ENCODE measurements at places on chromosomes 7 and 10. TPM values are rescaled to one million over a fixed set of nuclear protein-coding genes. Genes with fewer than 3 reads are reported as not detected.

- no peak overlapping the region for H3K4me3 ChIP-seq
- no peaks in the 10 kb centered on the region for H3K4me1 ChIP-seq
- H3K27me3 ChIP-seq = no peaks in the 10 kb centered on the region
- no peaks in the 10 kb centered on the region for H3K36me3 ChIP-seq
- no peak for DNase-seq
Observed at GRCh38 chr10:2011106-2011716, 273.9 kb upstream of the ADARB2 start.

GRCh38 chr7:97973206-97973658, 16.8 kb downstream of the OCM2 start:
- peak overlapping the region; percentile 21 for H3K27ac ChIP-seq
- H3K4me1 ChIP-seq = peaks cover 7% of the 10 kb centered on the region
- H3K36me3 ChIP-seq = peaks cover 16% of the 10 kb centered on the region
- no peaks in the 10 kb centered on the region for H3K27me3 ChIP-seq

DNA sequence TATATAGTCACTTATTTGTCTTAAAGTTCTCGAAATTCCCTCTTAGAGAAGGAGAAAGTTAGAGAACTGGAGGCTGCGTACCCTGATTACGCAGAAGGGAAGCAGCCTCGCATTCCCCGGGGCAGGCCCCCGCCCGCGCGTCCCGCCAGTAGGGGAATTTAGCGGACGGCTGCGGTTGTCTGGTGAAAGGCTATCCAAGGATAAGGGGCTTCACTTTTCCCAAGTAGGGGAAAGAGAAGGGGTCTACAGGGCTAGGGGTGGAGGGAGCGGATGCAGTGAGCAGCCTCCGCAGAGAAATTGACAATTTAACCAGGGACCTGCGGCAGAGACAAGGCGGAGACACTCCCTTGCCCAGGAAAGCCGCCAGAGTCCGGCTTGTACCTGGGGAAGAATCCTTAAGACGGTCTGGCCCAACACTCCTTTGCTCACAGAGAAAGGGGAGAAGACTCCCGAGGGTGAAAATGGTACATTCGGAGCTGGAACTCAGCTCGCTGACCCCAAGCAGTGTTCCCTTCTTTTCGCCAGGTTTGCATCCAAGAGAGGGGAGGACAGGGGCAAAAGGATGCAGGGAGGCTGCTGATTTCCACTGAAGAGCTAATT, 994 bp upstream of the MAGI2 start:
- DNase-seq = no peak
- H3K27me3 ChIP-seq = peaks cover 16% of the 10 kb centered on the region
- H3K4me3 ChIP-seq = no peak overlapping the region
- peaks cover 16% of the 10 kb centered on the region for H3K4me1 ChIP-seq
- no peak overlapping the region for H3K27ac ChIP-seq

GRCh38 chr10:86056672-86057071, 309.9 kb downstream of the GRID1 start:
- no peaks in the 10 kb centered on the region for H3K4me1 ChIP-seq
- H3K36me3 ChIP-seq = no peaks in the 10 kb centered on the region
- no peak overlapping the region for H3K27ac ChIP-seq

GRCh38 chr10:18607503-18608378, 43.6 kb downstream of the NSUN6 start:
- H3K4me1 ChIP-seq = peaks cover 9% of the 10 kb centered on the region
- no peaks in the 10 kb centered on the region for H3K27me3 ChIP-seq
- H3K36me3 ChIP-seq = peaks cover 5% of the 10 kb centered on the region
- DNase-seq = peak; percentile 59
- no peak overlapping the region for H3K27ac ChIP-seq

- no peak for DNase-seq
- H3K4me3 ChIP-seq = no peak overlapping the region
- H3K27me3 ChIP-seq = no peaks in the 10 kb centered on the region
- no peak overlapping the region for H3K27ac ChIP-seq
- H3K4me1 ChIP-seq = no peaks in the 10 kb centered on the region
Observed at GRCh38 chr7:102188746-102189145, 97.9 kb upstream of the SH2B2 start.

- H3K27me3 ChIP-seq = no peaks in the 10 kb centered on the region
- H3K4me3 ChIP-seq = no peak overlapping the region
Observed at GRCh38 chr10:112615269-112615668, 168.3 kb downstream of the VTI1A start.

- peaks cover 49% of the 10 kb centered on the region for H3K27me3 ChIP-seq
- no peak overlapping the region for H3K4me3 ChIP-seq
- no peak overlapping the region for H3K27ac ChIP-seq
- DNase-seq = no peak
- no peaks in the 10 kb centered on the region for H3K36me3 ChIP-seq
Observed at GRCh38 chr7:135717693-135718092, 10.3 kb downstream of the SLC13A4 start.

DNA sequence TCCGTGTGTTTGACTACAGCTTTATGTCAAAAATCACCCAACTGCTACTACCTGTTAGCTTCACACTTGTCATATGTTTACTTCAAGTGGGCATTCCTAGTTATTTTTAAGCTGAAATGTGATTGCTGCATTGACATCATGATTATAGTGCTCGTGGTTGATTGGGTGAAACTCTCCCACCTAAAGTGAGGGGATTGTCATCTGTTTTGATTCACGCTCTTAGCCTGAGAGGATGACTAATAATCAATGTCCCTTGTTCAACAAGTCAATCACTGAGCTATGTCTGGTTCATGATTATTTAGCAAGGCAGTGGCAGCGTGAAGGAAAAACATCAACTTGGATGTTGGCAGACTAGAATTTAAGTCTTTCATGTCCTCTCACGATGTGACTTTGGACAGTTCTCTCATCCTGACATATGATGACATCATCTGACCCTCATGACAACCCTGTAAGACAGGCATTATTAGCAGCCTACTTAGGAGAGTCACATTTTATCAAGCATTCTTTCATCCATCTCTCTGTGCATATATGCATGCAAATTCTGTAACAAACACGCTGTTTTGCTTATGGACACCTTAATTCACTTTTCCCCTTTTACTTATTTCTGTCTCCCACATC, 352.6 kb upstream of the ZMIZ1 start:
- H3K27ac ChIP-seq = no peak overlapping the region
- H3K36me3 ChIP-seq = no peaks in the 10 kb centered on the region
- peaks cover 89% of the 10 kb centered on the region for H3K27me3 ChIP-seq
- H3K4me1 ChIP-seq = no peaks in the 10 kb centered on the region
- no peak overlapping the region for H3K4me3 ChIP-seq

- DNase-seq = no peak
- no peaks in the 10 kb centered on the region for H3K4me1 ChIP-seq
- H3K27ac ChIP-seq = no peak overlapping the region
- H3K27me3 ChIP-seq = no peaks in the 10 kb centered on the region
- H3K36me3 ChIP-seq = peaks cover 32% of the 10 kb centered on the region
Observed at GRCh38 chr7:128321044-128321422, 22.7 kb downstream of the RBM28 start.

- H3K27ac ChIP-seq = no peak overlapping the region
- H3K4me1 ChIP-seq = no peaks in the 10 kb centered on the region
- no peak for DNase-seq
Observed at GRCh38 chr7:69438584-69439412, 159.5 kb upstream of the AUTS2 start.

GRCh38 chr7:20330928-20331909, 519 bp downstream of the ITGB8 start:
- H3K36me3 ChIP-seq = peaks cover 78% of the 10 kb centered on the region
- DNase-seq = no peak
- H3K4me1 ChIP-seq = peaks cover 28% of the 10 kb centered on the region
- H3K27me3 ChIP-seq = no peaks in the 10 kb centered on the region
- H3K27ac ChIP-seq = peak overlapping the region; percentile 98

GRCh38 chr10:62811159-62811875, 4.8 kb downstream of the EGR2 start:
- no peak overlapping the region for H3K4me3 ChIP-seq
- H3K4me1 ChIP-seq = peaks cover 36% of the 10 kb centered on the region
- peaks cover 16% of the 10 kb centered on the region for H3K36me3 ChIP-seq
- H3K27me3 ChIP-seq = peaks cover 38% of the 10 kb centered on the region
- DNase-seq = no peak

DNA sequence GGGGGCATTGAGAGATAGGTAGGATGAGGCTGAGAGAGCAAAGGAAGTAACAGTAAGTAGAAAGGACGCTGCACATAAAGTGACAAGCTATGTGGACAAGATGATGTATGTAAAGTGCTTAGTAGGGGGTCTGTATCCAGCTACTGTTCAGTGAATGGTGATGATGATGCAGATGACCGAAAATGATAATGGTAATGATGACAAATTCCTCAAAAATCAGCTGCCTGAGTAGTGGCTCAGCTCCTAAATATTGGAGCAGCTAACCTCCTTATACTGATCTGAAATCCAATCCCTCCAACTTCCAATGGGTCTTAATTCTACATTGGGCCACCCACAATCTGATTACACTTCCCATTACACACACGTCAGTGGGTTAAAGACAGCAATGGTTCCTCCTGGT, 27.1 kb upstream of the KCNMA1 start:
- H3K4me3 ChIP-seq = no peak overlapping the region
- peaks cover 31% of the 10 kb centered on the region for H3K4me1 ChIP-seq
- DNase-seq = no peak
- H3K27me3 ChIP-seq = peaks cover 4% of the 10 kb centered on the region
- no peak overlapping the region for H3K27ac ChIP-seq

DNA sequence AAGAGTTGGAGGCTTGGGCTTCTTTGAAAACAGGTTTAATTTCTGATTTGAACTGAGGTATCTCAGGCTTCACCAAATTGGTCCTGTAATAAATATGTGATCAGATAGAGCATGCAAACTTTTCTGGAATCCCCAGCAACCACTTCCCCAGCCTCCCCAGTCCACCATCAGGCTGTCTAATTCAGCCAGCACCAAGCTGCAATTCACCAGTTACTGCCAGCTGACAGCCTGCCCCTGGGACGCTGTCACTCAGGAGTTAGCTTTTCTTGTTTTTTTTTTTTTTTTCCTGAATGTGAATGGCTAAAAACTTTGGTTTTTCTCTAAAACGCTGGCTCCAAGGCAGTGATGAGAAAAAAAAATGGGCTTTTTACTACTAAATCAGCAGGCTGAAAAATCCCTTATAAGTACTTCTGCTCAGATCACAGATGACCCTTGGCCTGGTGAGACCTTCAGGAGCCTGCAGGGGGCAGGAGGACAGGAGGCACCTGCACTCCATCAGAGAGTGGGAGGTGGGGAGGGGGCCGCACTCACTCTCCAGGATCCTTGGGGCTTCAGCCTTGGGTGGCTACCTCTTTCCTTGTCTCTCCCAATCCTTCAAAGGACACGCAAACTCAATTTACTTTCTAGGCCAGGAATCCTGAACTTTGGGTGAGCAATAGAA, 349.4 kb downstream of the GATA3 start:
- H3K4me3 ChIP-seq = peak overlapping the region; percentile 43
- H3K36me3 ChIP-seq = no peaks in the 10 kb centered on the region
- DNase-seq = peak; percentile 38

- DNase-seq = no peak
- H3K27ac ChIP-seq = no peak overlapping the region
- H3K27me3 ChIP-seq = no peaks in the 10 kb centered on the region
- H3K4me1 ChIP-seq = no peaks in the 10 kb centered on the region
- H3K4me3 ChIP-seq = no peak overlapping the region
Observed at GRCh38 chr7:13276977-13277376, 589.5 kb downstream of the ARL4A start.

GRCh38 chr7:19353180-19353579, 208.0 kb upstream of the FERD3L start:
- no peak for DNase-seq
- no peaks in the 10 kb centered on the region for H3K27me3 ChIP-seq
- H3K4me1 ChIP-seq = no peaks in the 10 kb centered on the region
- no peaks in the 10 kb centered on the region for H3K36me3 ChIP-seq
- H3K4me3 ChIP-seq = no peak overlapping the region

- H3K4me3 ChIP-seq = no peak overlapping the region
- H3K36me3 ChIP-seq = peaks cover 8% of the 10 kb centered on the region
- H3K4me1 ChIP-seq = no peaks in the 10 kb centered on the region
- no peaks in the 10 kb centered on the region for H3K27me3 ChIP-seq
- no peak for DNase-seq
Observed at GRCh38 chr7:33091111-33091531, 18.1 kb downstream of the RP9 start.

DNA sequence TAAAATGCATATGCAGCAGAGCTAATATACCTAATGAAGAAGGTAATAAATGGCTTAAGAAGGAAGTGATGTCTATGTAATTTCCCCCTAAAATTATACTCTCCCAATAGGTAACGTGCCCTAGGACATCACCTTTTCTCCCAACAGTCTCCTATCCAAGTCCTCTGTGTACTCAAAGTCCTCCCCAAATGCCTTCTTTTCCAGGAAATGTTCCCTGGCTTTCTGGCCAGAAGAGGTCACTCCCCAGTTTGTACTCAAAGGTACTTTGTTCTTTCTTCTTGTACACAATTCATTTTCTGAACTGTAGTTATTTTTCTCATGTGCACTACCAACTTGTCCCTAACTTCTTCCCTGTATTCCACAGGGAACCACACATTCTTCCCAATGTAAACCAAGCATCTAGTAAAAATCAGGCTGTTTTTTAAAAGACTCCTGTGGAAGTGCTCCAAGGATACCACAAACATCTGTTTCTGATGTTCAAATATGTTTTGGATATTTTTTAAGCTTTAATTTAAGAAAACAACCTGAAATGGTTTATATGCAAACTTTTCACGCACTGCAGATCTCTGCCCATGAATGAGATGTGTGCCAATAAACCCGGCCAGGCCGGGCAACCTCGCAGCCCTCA, 262.3 kb upstream of the KLF14 start:
- H3K27ac ChIP-seq = peak overlapping the region; percentile 82
- H3K36me3 ChIP-seq = peaks cover 17% of the 10 kb centered on the region
- peak overlapping the region; percentile 57 for H3K4me3 ChIP-seq
- DNase-seq = no peak

DNA sequence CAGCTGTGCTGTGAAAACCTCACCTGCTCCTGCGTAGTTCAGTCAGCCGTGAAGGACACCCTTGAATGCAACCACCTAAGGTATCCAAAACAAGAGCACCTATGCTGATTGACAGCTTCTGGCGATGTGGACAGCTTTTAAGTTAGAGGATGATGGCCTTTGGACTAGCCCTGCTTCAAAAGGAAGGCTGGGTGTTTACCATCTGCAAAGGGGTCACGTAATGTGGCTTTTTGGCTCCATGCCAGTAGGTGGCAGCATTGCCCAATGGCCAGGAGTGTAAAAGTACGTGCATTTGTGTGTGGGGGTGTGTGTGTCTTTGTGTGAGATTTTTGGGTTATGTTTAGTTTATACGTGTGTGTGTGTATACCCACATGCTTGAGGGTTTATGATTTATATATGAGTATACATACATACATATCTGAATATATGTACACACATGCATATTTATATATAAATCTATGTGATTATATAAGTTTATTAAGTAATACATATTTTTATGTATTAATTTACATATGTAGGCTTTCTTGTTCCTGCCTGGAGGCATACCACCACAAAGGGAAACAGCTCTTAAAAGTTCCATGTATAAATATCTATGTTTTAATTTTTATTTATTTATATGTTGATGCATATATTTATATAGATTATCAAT, 236.3 kb upstream of the ANKRD30A start:
- H3K27ac ChIP-seq = no peak overlapping the region
- H3K4me3 ChIP-seq = no peak overlapping the region
- H3K36me3 ChIP-seq = peaks cover 5% of the 10 kb centered on the region
- H3K4me1 ChIP-seq = no peaks in the 10 kb centered on the region
- peak; percentile 60 for DNase-seq
- no peaks in the 10 kb centered on the region for H3K27me3 ChIP-seq

The CHN2 gene
- total RNA-seq = 9.7 TPM

The PALD1 gene
- total RNA-seq = 0.38 TPM

The OR9A2 gene
- total RNA-seq = not detected

The TRIM50 gene
- total RNA-seq = not detected

The MALRD1 gene
- total RNA-seq = not detected

The CNPY1 gene
- not detected for total RNA-seq

The CHAT gene
- total RNA-seq = not detected

The CCL24 gene
- 0.68 TPM for total RNA-seq

The FAM13C gene
- total RNA-seq = not detected

Measured in Calu3 (cell line).